Left kidney (tissue), 8 donors: ENCODE measurements at places on chromosomes 5 and 9. TPM values are rescaled to one million over a fixed set of nuclear protein-coding genes. Genes with fewer than 3 reads are reported as not detected.

The AMBP gene
- 1.9 TPM for polyA plus RNA-seq

The DPYSL3 gene
- polyA plus RNA-seq: 33.8 TPM

The ANKRD34B gene
- polyA plus RNA-seq: 0.32 TPM

The GDNF gene
- 17.5 TPM for polyA plus RNA-seq

The SLC6A18 gene
- polyA plus RNA-seq: 0.53 TPM

- DNase-seq: no peak
These were observed 8.4 kb downstream of the RACK1 start for GRCh38 chr5:181235323-181235688.

DNA sequence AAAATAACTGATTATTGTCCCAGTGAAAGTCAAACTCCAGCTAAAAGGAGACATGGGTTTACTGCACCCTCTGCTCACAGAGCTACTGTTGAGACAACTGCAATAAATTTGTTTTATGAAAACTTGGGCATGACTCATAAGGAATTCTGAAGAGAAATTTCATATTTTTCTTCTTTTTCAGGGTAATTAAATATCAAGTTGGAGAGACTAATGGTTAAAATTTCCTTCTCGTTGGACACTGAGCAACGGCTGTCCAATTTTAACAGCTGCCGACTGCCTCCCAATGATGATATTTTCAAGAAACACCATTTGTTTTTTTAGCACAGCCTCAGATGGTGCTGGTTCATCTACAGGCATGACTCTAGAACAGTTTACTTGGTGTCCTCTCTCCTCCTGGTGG lies 259.2 kb upstream of the RGMB start:
- no peak for DNase-seq

DNA sequence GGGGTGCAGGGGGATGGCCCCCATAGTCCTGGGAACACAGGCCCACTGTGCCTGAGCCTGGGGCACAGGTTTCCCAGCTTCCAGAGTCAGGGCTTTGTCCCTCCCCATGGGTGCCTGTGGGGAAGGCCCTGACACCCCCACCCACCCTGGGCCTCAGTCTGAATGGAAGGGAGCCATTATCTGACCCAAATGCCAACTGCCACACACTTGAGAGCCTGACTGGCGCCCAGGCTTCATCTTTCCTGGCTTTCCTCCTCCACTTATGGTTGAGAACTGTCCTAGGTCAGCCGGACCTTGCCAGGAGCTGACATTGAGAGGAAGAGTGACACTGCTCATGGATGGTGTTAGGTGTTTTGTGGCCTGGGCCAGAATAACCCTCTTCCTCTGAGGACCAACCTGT lies 24.0 kb downstream of the SH3PXD2B start:
- DNase-seq: no peak

DNA sequence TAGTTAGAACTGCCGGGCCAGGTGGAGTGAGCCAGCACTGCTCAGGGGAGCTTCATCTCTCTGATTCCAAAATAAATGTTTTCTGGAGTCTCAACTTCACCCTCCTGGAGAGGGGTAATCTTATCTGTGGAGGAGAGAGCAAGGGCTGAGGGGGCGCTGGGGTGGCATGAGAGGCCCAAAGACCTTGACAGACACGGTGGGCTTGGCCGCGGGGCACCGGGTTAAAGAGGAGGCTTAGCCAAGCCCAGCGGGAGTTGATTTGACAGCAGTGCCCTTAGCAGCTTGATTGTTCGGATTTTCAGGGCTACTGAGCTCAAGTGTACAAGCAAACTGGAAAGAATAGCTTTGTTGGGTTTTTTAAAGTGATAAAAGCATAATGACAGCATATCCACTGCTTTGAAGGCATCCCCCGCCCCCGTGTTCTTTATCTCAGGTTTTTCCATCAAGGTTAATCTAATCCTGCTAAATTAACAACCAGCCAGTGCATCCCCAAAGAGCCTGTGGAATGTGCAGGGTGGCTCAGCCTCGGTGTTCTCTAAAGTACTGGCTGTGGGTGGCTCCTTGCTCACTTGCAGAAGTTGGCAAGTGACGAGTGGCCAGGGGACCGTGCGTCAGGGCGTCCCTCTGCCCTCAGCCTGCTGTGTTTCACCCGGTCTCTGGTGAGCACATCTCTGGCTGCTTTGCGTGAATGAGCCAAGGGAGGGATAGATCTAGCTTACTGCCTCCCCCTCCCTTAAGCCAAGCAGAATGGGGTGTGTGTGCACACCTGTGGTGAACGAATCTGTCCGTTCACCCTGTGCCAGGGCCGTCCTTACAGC lies 5.5 kb downstream of the QRFP start:
- no peak for DNase-seq

DNA sequence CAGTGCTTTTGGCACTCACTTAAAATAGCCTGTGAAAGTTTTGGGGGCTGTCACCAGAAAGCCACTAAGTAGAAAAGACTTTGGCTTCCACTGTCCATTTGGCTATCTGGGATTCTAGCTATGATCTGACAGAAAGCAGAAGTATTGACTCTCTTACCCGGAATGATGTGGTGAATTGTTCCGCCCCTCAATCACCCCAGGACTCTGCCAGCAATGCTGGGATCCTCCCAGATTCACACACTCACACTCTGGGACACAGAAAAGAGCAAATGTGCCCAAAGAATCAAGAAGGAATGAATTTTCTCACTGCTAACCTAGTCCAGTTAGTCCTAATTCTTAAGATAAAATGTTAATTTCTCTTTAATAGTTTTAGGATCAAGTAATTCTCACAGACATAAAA lies 576.9 kb downstream of the BNC2 start:
- no peak for DNase-seq

- no peak for DNase-seq
These were observed 53.3 kb upstream of the PSD2 start for GRCh38 chr5:139742173-139742903.

GRCh38 chr9:108830272-108830671 lies 25.5 kb downstream of the ACTL7B start:
- DNase-seq: no peak
